Stimulated activated CD4-positive, alpha-beta T cell treated with anti-CD3 and anti-CD28 coated beads, Interleukin-15, amount 100 ng/mL, for 48 hours (primary cell): ENCODE measurements at places on chromosomes 3 and 15.

DNA sequence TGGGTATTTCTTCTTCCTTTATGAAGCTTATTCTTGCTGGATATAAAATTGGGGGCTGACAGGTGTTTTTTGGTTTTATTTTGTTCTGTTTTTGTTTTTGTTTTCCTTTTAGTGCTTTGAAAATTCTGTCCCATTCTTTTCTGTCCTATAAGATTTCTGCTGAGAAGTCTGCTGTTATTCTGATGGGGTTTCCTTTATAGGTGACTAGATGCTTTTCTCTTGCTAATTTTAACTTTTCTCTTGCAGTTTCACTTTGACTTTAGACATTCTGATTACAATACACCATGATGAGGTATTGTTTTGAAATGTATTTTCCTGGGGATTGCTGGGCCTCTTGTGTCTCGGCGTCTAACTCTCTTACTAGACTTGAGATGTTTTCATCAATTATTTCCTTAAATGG is 22.8 kb downstream of the TTC14 start:
- no peak for DNase-seq

DNA sequence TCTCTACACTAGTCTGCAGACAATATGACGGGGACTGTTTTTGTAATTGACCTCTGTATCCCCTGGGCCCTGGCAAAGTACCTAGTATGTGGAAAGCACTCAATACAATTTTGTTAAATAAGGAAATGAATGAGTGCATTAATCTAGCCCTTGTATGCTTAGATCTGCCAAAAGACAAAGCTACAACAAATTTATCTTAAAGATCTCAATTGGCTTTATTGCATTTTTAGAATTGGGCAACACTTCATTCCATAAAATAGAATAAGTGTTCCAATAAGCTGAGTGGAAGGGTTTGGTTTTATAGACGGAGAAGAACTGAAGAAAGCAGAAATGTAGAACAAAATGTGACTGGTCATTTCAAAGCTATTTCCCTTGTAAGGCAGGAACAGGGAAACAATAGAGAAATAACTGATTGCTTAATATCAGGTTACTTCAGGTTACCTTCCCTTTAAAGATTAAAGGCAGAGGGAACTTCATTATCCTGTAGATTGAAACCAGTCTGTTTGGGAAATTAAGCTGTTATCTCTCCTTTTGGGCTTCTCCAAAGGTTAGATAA is 108.3 kb upstream of the MME start:
- no peak for DNase-seq

DNA sequence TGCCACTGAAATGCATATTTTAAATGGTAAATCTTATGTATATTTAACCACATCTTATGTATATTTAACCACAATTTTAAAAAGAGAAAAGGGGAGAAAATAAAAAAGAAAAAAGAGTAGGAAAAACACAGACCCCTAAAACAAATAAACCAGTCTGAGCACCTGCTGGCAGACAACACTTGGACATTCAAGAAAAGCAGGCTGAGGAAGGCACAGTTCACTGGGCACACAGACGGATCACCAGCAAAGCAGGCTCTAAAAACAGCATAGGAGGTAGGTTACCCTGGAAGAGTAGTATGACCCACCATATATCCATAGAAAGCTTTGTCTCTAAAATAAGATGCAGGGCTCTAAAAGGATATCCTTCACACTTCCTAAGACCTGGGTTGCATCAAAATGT is 27.0 kb downstream of the AAGAB start:
- DNase-seq = no peak

GRCh38 chr15:45378149-45378912 is at the start of gene GATM:
Gene GATM, minus strand, starts transcription at chr15:45378544. Its CDS starts 91 bp downstream, at chr15:45378453.
- DNase-seq = peak; percentile 39

GRCh38 chr15:60047701-60048100 is 43.6 kb downstream of the FOXB1 start:
- DNase-seq = no peak
